ENCODE measurements at places on chromosomes 4 and X.

GRCh38 chr4:7041801-7042502, 1.2 kb upstream of the TADA2B start:
- DNase-seq: no peak

GRCh38 chr4:39565878-39566600, 38.8 kb upstream of the UGDH start:
- DNase-seq: no peak

DNA sequence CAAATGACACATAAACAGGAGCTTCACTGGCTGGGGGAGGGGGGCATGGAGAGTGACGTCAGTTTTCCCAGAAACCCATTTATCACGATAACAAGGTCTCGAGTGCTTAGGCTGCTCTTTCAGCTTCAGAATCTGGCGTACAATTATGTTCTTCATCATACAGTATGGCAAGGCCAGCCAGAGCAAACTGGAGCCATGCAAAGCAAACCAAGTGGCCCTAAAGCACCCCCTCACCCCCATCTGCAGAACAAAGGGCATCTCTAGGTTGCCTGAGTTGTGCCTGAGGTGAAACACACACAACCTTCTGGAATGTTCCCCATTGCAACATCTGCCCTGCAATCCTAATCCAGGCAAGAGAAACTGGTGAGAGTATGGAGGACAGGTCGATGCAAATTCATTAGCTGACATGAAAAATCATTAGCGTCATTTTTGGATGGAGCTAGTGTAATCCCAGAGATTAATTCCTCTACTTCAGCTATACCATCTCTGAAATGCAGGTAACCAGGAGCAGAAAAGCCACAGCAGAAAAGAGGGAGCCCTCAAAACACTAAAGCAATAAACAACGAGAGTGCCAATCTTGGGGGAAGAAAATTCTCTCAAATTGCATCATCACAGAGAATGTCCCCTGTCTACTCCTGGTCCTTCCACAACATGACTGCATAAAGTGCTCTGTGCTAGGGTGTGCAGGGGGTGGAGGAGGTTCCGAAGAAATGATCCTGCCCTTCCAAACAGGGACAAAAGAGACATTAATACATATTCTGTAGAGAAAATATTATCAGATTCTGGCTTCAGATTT, 1.8 kb downstream of the SEPTIN6 start:
- DNase-seq: no peak

- DNase-seq: no peak
Measured at GRCh38 chrX:124433186-124433585, 86.8 kb downstream of the SH2D1A start.

DNA sequence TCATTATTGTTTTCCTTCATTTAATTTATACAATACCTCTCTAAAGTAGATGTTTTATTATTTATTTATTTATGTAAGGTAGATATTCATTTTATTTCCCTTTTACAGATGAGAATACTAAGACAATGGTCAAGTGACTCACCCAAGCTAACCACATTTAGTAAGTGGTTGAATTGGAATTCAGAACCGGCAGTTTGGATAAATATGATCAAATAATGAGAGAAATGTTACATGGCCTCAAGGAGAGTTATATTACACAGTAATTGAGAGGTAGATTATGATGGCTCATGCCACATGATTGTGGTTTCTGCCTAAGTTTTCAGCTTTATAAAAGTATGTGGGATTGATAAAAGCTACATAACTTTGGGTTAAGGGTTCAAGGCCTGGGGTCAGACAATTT, 239.4 kb upstream of the BOD1L1 start:
- no peak for DNase-seq

All from stimulated activated CD8-positive, alpha-beta memory T cell treated with anti-CD3 and anti-CD28 coated beads, Interleukin-2, amount 100 ng/mL, for 1 hour (primary cell).